ENCODE measurements at places on chromosomes 2 and 18.

- H3K4me1 ChIP-seq = peaks cover 7% of the 10 kb centered on the region
- no peaks in the 10 kb centered on the region for H3K36me3 ChIP-seq
- no peak for DNase-seq
- H3K27ac ChIP-seq = no peak overlapping the region
These were observed 104.2 kb upstream of the NEUROD1 start for GRCh38 chr2:181784556-181784955.

- no peaks in the 10 kb centered on the region for H3K4me1 ChIP-seq
- H3K36me3 ChIP-seq = no peaks in the 10 kb centered on the region
- no peak for DNase-seq
- no peak overlapping the region for H3K4me3 ChIP-seq
- H3K27me3 ChIP-seq = no peaks in the 10 kb centered on the region
These were observed 41.7 kb downstream of the KIAA2012 start for GRCh38 chr2:202114795-202115194.

DNA sequence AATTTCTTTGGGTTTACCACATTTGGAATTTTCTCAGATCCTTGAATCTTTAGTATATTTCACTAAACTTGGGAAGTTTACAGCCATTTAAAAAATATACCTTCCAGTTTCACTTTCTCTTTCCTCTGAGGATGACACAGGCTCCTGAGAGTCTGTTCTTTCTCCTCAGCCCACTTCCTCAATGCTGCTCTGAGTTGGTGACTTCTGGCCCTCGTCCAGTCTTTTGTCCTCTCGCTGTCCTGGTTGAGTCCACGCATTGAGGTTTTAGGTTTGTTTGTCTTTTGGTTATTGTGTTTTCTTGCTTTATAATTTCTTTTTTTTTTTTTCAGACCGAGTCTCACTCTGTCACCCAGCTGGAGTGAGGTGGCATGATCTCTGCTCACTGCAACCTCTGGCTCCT lies 40.7 kb upstream of the GALR1 start:
- no peaks in the 10 kb centered on the region for H3K36me3 ChIP-seq
- DNase-seq = no peak
- no peaks in the 10 kb centered on the region for H3K27me3 ChIP-seq

GRCh38 chr18:2903006-2903405 lies 56.2 kb downstream of the EMILIN2 start:
- no peak overlapping the region for H3K4me3 ChIP-seq
- no peaks in the 10 kb centered on the region for H3K4me1 ChIP-seq
- H3K36me3 ChIP-seq = no peaks in the 10 kb centered on the region
- peak overlapping the region; percentile 46 for H3K27ac ChIP-seq
- peak; percentile 78 for DNase-seq

DNA sequence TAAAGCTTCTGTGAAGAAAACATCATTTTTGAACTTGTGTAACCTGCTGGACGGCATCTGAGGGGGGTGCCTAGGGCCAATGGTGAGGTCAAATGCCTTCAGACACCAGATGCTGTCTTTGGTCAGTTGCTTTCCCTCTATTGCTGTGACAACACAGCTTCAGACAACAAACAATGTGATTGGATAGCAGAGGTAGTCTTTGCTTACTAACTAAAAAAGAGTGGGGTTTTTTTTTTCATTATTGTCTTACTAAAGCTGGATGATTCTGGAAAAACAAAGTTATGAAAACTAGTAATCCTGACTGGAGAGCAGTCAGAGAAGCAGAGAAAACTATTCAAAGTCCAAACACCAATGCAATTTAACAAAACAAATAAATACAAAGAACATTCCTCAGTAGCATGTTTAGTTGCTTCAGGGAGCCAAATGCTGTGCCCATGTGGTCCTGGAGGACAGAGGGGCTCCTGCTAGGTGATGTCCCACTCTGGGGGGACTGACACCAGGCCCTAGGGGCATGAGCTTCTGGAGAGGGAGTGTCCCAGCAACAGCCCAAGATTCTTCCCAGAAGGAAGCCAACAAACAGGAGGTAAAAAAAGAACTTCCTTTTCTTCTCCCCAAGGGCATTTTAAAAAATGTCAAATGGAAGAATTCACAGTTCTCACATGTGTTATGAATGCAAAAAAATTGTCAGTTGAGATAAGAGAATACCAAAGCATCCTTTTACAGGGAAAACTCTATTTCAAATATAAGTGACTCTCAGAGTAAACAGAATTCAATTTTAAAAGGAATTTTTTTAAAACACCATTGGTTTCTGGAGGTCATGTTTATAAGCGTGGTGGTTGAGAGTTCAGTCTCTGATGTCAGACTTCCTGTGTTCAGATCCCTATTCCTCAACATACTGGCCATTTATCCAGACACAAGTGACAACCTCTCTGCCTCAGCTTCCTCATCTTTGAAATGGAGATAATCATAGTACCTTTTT lies 181.1 kb upstream of the PGAP1 start:
- peaks cover 24% of the 10 kb centered on the region for H3K4me1 ChIP-seq
- no peaks in the 10 kb centered on the region for H3K27me3 ChIP-seq
- no peak overlapping the region for H3K4me3 ChIP-seq
- no peaks in the 10 kb centered on the region for H3K36me3 ChIP-seq
- peak; percentile 78 for DNase-seq

DNA sequence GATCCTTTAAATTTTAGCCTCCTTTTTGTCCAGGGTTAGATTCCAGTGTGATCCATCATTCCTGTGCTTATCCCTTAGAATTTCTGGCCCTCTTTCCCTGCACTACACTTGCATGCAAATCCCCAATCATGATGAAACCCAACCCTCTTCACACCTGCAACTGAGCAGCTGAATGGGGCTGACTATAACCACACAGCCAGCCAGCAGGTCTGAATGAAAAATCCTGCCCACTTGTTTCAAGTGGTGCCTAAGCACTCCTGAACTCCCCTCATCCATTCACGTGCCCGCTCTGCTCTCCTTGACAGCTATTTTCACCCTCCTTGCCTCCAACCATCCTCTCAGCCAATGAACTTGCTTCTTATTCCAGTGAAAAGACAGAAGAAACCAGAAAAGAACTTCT lies 80.5 kb upstream of the AFF3 start:
- H3K4me1 ChIP-seq = no peaks in the 10 kb centered on the region
- H3K27ac ChIP-seq = no peak overlapping the region

- no peak overlapping the region for H3K4me3 ChIP-seq
- no peak for DNase-seq
These were observed 63.6 kb downstream of the CLHC1 start for GRCh38 chr2:55168221-55169154.

Data from right atrium auricular region (tissue), 2 donors.